NCI-H1048 (cell line): ENCODE measurements at places on chromosomes 5 and 9.

DNA sequence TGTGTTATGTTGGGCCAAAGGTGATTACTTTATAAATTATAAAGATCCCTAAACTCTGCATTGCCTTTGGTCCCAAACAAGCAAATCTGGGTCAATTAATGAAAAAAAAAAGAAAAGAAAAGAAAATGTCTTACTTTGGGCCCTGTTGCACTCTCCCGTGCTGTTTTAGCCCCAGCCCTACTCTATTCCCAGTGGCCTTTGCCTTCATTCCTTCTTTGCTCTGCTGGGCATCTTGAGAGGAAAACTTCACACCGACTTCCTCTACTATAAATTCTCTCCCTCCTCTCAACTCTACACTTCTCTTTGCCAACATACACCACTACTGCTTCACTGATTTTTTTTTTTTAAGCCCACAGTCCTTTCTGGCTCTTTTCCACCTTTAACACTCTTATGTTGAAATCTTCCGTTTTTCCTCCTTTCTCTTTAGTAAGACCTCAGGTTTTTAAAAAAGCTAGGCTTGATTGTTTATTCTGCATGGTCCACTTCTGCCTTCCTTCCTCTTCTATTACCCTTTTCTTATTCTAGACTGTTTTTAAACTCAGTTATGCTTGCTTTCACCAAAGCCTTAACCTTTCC is 4.5 kb upstream of the MSMP start:
- DNase-seq = no peak

- no peak for DNase-seq
Observed at GRCh38 chr5:150498501-150498900, 9.4 kb upstream of the NDST1 start.

DNA sequence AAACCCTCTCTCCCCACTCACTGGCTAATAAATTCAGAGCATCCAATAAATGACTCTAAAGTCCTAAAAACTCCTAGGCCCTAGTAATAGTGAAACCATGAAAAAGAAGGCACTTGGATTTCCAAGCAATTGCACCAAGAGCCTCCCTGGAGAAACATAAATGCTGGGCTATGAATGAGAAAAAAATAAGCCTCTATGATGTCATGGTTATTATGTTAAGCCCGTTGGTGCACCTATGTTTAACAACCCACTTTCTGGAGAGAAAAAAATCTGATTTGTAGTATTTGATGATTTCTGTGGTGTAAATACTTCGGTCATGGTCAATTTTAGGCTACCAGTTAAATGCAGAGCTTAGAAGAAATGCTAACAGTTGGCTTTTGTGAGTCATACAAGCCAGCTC is 8.4 kb downstream of the CFAP90 start:
- DNase-seq = no peak

DNA sequence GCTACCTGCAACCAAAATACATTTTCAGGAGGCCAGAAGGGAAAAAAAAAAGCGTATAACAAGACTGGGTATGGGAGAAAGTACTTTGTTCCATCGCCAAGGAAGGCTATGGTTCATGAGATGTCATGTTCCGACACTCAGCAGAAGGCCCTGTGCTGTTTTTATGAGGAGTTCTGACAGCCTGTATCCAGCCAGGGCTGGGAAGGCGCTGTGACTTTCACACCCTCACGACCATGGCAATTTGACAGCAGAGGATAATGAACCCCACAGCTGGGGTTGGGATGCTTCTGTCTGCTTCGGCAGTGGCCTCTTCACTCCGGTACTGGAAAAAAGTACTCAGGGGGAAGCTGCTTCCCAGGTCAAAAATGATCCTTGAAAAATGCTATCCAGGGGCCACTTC is 154.4 kb downstream of the PRELID2 start:
- no peak for DNase-seq

GRCh38 chr5:79133657-79134451 is 22.2 kb downstream of the BHMT start:
- peak; percentile 27 for DNase-seq

- no peak for DNase-seq
Observed at GRCh38 chr5:35182910-35183535, 47.3 kb downstream of the PRLR start.

GRCh38 chr5:143402017-143402552 is 1.4 kb downstream of the NR3C1 start:
- no peak for DNase-seq

DNA sequence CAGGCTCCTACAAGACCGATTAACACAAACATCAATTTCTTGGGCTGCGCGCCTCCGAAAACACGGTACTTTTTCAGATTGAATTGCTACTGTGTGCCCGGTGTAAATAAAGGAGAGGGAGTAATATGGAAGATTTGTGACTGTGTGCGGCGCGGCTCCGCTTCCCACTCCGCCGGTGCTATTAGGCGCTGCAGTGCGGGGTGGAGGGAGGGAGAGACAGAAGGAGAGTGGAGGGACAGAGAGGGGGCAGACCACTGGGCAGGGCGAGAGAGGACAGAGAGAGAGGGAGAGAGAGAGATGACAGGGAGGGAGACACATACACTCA is 24.7 kb upstream of the RNU6ATAC start:
- DNase-seq = no peak

GRCh38 chr5:68229416-68229815 is 13.9 kb downstream of the PIK3R1 start:
- DNase-seq = no peak

DNA sequence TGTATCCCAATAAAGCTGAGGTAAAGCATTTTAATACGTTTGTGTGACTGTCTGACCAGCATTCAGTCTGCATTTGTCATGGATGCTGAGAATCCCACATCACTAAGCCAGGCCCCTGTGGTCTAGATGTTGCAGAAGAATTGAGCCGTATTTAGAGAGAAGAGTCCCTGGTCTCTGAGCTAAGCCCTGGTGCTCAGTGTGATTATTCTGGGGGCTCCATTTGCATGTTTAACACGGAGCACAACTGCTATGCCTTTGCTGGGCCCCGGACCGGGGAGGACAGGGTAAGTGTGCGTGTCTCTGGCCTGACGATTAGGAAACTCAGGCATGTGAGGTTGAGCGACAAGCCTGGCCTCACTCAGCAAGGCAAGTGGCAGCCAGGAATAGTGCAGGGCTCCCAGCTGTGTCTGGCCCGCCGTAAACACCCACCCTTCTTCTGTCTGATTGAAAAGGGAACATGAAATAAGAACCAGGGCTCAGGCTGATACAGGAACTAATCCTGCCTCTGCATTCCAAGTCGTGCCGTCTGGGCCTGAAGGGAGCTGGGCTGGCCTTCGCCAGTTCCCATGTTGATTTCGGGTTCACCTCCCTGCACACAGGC is 22.3 kb downstream of the FAM78A start:
- no peak for DNase-seq

DNA sequence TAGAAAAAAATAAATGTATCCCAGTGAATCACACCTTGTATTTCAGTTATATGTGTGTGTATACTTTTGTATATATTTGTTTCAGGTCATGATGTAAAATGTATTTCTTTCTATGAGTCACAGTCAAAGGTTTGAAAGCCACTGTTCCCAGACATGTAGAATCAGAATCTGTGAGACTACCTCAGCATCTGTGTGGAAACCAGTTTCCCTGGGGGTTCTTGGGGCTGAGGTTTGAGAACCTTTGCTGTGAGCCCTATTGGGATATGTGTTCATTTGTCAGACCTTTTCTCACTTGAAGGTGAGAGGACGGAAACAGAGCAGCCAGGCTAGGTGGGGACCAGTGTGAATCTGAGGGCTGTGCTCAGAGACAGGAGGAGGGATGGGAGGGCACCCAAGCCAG is 78.7 kb upstream of the SAP30L start:
- DNase-seq = no peak

DNA sequence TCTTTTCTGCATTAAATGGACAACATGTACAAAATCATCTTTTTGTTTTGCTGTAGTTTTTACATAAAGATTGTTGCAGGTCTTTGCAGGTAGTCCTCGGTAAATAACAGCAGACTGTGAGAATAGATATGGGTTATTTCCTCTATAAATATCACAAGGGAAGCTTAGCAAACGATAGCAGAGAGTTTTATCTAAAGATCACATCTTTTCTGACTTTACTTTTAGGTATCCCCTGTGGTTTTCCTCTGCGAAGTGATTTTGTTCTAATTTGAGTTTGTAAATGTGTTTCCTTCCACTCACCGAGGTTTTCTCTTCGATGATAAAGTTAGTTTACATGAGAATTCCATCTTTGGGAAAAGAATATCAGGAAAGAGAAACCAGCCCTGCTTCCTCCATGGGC is 109.6 kb downstream of the EGFLAM start:
- DNase-seq = no peak

- no peak for DNase-seq
Observed at GRCh38 chr9:124257844-124258606, at the start of gene NEK6. NEK6 (plus strand) TSS chr9:124257949; CDS start chr9:124301965, 44,016 bp downstream.

DNA sequence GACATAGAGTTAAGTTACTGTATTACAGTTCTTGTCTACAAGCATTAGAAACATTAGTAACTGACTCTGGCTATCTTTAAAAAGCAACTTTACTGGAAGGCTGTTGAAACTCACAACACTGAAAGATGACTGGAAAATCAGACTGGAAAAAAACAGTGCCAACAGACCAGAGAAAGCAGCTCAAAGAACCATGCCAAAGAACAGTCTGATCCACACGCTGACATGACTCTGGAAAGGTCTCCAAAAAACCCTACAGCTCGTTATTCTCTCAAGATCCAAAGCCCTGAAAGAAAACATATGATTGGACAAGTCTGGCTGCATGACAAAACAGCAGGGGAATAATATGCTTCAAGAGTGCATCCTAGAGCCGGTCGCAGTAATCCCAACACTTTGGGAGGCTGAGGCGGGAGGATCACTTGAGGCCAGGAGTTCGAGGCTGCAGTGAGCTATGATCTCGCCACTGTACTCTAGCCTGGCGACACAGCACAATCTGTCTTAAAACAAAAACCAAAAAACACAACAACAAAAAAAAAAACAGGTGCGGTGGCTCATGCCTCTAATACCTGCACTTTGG is 5.6 kb downstream of the GOLPH3 start:
- no peak for DNase-seq
